ENCODE measurements at places on chromosomes 2 and 18. TPM values are rescaled to one million over a fixed set of nuclear protein-coding genes. Genes with fewer than 3 reads are reported as not detected.

Gene ALKAL2
- total RNA-seq: 0.44 TPM

GRCh38 chr2:60960706-60961105 is 56.8 kb upstream of the PEX13 start:
- no peak for ATAC-seq

GRCh38 chr2:172200495-172201085 is 97.9 kb upstream of the DLX2 start:
- no peak for ATAC-seq

DNA sequence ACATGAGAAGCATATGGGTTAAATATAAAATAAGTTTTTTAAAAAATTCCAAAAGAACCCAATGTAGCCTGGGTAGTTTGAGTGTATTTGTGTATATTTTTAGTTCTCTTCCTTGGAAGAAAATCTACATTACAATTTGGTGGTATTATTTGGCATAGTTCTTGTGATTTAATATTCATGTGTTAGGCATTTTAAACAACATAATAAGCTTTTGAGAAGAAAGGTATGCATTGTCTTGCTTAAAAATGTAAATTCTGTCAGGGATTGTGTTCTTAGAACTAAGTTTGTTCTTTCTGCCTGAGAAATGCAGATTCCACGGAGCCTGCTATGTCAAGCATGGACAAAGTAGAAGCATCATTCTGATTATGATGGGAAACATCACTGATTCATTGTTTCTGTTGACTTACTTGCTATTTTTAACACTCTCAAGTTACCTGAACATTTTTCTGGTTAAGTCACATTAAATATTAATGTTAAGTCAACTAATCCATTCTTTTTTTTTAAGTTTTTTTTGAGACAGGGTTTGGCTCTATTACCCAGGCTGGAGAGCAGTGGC is 49.4 kb downstream of the TNFRSF11A start:
- no peak for ATAC-seq

- no peak for ATAC-seq
Observed at GRCh38 chr2:210318891-210319290, 3.9 kb upstream of the MYL1 start.

All from esophagus mucosa (tissue), 1 donor.